Midbrain (tissue), 1 donor: ENCODE measurements at places on chromosomes 11 and 22.

DNA sequence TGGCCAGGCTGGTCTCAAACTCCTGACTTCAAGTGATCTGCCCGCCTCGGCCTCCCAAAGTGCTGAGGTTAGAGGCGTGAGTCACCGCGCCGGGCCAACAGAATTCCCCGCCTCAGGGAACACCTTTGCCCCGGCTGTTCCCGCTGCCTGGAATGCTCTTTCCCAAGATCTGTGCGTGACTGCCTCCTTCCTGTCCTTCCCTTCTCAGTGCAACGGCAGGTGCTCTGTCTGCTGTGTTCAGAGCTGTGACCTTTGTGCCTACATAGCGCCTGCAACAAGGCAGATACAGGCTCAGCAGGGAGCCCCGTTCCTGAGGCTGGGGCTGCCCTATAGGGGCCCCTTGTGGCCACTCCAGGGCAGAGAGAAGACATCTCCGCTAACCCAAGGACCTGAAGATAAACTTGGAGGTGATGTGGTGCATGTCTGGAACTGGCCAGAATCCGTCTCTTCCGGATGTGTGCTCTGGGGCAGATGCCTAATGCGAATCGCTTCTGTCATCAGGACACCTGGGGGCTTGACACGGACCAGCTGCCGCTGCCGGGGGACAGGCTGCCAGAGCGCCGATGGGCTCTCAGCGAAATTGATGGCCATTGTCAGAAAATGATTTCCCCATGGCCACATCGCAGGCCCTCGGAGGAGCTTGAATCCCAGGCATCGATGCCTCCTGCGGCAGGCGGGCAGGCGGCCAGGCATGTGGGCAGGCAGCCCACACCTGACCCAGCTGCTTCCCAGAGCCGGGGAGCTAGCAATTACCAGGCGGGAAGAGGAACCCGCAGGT, 43.5 kb upstream of the TCF20 start:
- DNase-seq, result no peak

- DNase-seq, result no peak
These were observed 17.1 kb downstream of the MTNR1B start for GRCh38 chr11:92986585-92986984.

- no peak for DNase-seq
These were observed 1.7 kb upstream of the XBP1 start for GRCh38 chr22:28801845-28802594.

GRCh38 chr11:415640-416041, 842 bp upstream of the SIGIRR start:
- DNase-seq, result no peak

GRCh38 chr11:123392844-123393243, 37.2 kb upstream of the GRAMD1B start:
- DNase-seq, result no peak

GRCh38 chr11:44600839-44601383, 35.4 kb downstream of the CD82 start:
- DNase-seq, result no peak
